ENCODE measurements at places on chromosomes 3 and 15. TPM values are rescaled to one million over a fixed set of nuclear protein-coding genes. Genes with fewer than 3 reads are reported as not detected.

Gene ANKDD1A
- 0.82 TPM for total RNA-seq

Gene CCDC54
- not detected for total RNA-seq

DNA sequence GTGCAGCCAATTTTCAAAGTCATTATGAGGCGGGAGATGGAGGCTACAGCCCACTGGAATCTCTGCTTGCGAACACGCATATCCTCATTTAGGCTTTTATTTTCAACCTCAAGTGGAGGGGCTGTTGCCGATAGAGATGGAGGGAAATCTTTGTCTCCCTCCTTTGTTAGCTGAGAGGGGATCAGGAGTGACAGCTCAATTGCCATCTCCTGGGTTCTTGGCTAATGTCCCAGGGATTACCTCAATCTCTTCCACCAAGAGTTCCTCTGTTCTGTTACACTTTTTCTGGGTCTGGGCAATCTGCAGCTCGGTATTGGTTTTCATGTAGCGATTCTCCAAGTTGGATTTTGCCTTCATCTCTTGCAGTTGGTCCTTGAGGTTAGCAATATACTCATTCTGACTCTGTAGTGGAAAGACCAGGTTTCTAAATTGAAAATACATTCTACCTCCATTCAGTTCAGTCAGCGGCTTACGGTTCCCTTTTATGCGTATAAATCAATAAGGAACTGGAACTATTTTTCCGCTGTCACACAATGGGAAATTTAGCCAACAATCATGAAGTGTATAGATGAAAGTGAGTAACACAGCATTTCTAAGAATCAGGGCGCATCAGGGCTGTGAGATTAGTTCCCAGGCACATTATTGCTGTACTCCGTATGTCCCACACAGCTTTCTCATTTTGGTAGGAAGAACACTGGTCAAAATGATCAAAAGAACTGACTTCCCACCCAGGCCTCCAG is 36.2 kb upstream of the RPL35A start:
- no peaks in the 10 kb centered on the region for H3K27me3 ChIP-seq
- H3K36me3 ChIP-seq, result no peaks in the 10 kb centered on the region
- no peak overlapping the region for H3K27ac ChIP-seq
- no peak overlapping the region for H3K4me3 ChIP-seq
- DNase-seq, result no peak

- no peak overlapping the region for H3K4me3 ChIP-seq
- H3K36me3 ChIP-seq, result no peaks in the 10 kb centered on the region
- H3K27ac ChIP-seq, result no peak overlapping the region
- peaks cover 8% of the 10 kb centered on the region for H3K4me1 ChIP-seq
- H3K27me3 ChIP-seq, result peaks cover 72% of the 10 kb centered on the region
Measured at GRCh38 chr3:56469141-56469540, 874 bp upstream of the ERC2 start.
